Stimulated activated CD8-positive, alpha-beta memory T cell treated with anti-CD3 and anti-CD28 coated beads, Interleukin-4, amount 100 ng/mL, for 4 hours (primary cell): ENCODE measurements at places on chromosomes 13 and 19.

- DNase-seq: no peak
These were observed 97.6 kb upstream of the HTR2A start for GRCh38 chr13:46994492-46994891.

DNA sequence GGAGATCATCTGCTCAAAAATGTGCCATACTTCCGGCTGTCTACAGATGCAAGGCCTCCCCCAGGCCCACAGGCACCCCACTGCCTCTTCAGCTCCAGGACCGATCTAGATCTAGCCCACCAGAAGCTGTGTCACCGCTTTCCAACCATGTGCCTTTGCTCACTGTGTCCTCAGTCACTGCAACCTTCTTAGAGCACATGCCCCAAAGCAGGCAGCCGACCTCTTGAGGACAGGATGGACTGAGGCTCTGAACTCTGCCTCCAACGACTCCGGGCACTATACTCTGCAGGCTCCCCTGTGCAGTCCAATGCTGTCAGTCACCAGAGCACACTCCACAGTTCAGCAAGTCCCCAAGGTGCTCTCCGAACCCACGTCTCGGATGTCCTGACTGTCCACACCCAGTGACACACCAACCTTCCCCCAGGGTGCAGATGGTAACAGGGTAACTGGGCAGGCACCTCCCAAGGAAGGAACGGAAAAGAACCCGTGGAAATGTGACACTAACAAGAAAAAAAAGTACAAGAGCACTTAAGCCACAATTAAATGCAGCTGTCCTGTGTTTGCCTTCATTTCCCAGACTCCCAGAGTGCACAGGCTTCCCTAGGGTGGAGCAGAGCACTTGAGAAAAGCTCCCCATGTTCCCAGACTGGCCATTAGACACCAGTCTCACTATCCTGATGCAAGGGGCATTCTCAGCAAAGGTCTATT, 4.8 kb downstream of the STK24 start:
- no peak for DNase-seq

- DNase-seq: no peak
These were observed 36.6 kb upstream of the POMP start for GRCh38 chr13:28622286-28622685.

DNA sequence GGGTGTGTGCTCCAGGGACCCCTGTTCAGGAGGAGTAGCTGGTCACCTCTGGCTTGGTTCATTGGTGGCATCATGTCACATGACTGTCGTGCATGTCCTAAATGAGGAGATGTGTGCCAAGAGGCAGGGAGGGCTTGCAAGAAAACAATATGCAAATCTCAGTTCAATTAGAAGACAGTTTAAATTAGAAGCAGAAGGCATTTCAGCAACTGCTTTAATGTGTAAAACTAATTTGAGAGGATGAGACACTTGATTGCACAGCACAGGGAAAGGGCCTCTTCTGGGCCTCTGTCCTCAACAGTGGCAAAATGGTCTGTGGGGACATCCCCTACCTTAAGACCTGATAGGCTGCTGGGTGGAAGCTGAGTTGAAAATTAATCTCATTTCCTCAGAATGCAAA, 54.6 kb downstream of the SPATA13 start:
- no peak for DNase-seq

GRCh38 chr13:85661675-85662074, 137.5 kb downstream of the SLITRK6 start:
- DNase-seq: no peak

GRCh38 chr19:10862561-10863106, 8.7 kb upstream of the CARM1 start:
- DNase-seq: no peak

- DNase-seq: no peak
These were observed 25.3 kb downstream of the CLEC4M start for GRCh38 chr19:7788178-7788932.
